ENCODE measurements at places on chromosomes 12 and 14.

- no peak for DNase-seq
Observed at GRCh38 chr12:110912263-110912662, 8.1 kb downstream of the MYL2 start.

DNA sequence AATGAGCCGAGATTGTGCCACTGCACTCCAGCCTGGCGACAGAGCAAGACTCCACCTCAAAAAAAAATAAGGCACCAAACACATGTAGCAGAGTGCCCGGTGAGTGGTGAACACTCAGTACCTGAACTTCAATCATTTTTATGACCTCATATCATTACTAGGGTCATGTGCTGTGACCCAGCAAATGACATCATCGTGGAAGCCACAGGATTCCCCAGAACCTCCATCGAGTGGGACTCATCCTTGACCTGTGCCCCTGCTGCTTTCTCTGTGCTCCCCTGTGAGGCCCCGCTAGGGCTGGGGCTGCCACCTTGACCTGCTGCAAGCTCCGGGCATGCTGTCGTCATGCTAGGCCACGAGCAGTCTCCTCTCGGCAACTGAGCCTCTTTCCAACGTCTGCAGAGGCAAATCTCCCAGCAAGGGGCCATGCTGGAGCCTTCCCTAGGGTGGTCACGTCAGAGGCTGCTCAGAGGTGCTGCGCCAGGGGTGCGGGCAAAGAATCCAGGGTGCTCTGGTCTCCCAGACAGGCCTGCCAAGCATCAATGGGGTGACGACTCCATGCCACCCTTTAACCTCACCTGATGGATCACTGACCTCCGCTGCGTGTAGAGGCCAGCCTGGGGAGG, 18.5 kb downstream of the GLTP start:
- DNase-seq = no peak

DNA sequence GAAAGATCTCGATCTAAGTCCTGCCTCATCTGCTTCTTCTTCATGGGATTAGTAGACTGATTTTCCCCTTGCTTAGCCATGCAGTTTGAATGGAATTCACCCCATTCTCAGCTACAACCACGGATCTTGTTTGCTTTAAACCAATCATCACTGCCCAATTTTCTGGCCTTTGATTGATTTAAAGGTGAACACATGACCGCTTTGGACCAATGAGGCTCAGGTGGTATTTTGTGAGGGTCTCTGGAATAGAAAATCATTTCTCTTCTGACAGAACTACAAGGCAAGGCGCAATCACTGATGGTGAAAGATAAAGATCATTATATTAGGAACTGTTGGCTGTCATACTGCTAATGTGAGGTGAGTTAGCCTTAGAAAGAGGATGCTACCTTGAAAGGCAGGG, 213.0 kb upstream of the PLEKHG7 start:
- no peak for DNase-seq

GRCh38 chr12:130916241-130916911, 37.3 kb upstream of the ADGRD1 start:
- DNase-seq = peak; percentile 43

- no peak for DNase-seq
Observed at GRCh38 chr14:75175677-75176141, 703 bp downstream of the TMED10 start.

GRCh38 chr12:2634471-2634870, 160.3 kb upstream of the FKBP4 start:
- no peak for DNase-seq

DNA sequence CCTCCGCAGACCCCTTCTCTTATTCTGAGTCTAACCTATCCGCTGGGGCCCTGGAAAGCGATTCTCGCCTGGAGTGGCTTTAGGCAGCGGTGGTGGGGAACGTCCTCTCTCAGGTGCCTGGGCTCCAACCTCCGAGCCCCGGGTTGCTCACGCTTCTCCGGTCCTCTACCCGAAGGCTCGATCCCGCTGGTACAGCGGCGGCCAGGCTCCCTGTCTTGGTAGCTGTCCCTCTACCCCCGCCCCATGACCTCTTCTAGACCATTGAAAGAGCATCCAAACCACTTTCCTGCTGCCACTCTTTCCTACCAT, 505 bp upstream of the HEBP1 start:
- peak; percentile 66 for DNase-seq

DNA sequence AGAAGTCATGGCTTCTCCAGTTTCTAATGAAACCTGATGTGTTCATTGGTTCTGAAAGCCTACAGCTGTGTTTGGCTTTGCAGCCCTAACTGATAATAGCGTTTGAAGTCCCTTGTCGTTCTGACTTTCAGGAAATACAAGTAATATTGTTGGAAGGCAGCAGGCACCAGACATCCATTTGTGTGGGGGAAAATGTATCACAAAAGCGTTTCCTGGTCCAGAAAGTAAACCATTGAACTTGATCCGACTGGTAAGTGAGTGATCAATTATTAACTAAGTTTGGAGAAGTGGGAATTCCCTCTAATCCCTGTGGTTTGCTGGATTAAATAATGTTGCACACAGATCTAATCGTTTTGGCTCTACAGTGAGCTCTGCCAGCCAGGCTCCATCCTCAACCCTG, 77.3 kb upstream of the LTA4H start:
- DNase-seq = no peak

DNA sequence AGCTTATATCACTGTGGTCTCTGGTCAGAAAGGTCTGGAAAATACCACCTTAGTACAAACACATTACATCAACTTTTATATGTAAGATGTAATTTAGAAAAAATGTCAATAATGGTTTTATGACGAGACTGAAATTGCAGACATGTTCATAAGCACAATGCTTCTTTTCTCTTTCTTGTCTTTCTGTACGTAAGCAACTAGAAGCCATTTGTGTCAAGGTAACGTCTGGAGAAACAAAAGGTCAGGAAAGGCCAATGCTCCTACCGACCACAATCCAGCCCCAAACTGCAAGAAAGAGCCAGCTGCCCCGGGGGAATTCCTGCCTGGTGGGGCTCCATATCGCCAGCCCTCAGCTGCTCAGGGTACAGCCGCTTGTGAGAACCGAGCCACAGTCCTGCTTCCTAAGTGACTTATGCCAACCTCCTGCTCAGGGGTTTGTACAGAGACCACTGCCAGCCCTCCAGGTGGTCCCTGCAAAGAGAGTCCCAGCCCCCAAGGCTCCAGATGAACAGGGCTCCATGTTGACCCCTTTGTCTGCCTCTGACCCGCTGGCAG, 6.3 kb downstream of the ZNF839 start:
- DNase-seq = no peak

DNA sequence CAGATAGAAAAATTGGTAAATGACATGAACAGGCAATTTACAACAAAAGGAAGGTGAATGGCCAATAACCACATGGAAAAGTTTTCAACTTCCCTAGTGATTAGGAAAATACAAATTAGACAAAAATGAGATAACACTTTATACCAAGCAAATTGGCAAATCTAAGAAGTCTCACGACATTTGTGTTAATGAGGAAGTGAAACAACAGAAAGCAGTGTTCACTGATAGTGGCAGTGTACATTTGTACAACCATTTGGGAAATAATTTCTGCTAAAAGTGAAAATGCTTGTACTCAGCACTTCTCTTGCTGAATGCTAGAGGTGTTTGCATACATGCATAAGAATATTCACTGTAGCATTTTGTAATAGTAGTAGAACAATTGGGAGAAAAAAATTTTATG, 126.6 kb downstream of the LLPH start:
- DNase-seq = no peak

GRCh38 chr12:66028390-66028789, 102.2 kb downstream of the LLPH start:
- DNase-seq = no peak

DNA sequence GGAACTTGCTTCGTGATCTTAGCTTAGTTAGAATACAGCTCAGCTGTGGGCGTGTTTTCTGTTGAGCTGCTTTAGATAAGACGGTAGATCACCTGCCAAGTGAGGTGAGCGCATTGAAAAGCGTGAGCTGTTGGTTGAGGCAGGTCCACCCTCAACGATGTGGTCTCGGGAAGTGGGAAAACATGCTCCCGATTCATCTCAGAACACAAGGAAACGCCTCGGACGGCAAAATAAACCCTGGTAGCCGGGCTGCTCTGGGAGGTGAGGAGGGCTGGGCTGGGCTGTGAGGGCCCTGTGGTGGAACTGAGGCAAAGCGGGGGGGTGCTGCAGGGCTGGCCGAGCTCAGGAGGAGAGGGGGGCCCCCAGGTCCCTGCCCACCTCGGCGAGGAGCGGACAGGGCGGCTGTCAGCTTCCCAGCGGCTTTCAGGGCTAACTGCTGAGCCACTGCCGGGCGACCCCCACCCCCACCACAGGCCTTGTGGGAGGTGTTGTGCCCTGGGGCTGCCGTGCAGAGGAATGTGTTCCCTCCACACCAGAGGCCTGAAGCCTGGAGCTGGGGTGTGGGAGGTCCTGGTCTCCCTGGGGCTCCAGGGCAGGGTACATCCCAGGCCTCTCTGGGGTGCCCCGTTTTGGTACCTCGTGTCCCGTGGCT, 30.7 kb downstream of the NOC4L start:
- no peak for DNase-seq

- DNase-seq = peak; percentile 83
Observed at GRCh38 chr14:100383727-100384158, 60.6 kb downstream of the SLC25A47 start.

- DNase-seq = peak; percentile 79
Observed at GRCh38 chr14:104094709-104095425, 9.4 kb downstream of the ASPG start.

- no peak for DNase-seq
Observed at GRCh38 chr14:51436630-51437029, 196.6 kb downstream of the TMX1 start.

DNA sequence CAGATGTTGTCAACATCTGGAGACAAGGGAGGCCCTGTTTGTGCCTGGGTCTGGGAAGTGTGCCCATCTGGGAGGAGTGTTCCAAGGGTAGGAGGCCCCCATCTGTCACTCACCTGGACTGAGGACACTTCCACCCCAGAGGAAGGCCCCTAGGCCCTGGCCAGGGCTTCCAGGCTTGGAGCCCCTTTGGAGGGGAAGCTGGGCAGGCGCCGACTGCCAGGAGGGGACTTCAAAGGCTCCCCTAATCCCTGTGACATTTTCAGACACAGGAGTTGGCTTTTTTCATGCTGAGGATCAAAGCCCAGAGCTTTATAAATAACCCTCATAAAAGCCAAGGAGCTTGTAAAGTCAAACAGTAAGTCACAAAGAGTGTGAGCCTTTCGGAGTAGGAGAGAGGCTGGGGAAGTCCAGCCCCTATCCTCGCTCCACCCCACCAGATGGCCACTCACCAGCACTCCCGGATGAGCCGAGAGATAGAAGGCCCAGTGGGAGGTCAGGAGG, 17.6 kb upstream of the FAM222A start:
- DNase-seq = no peak

GRCh38 chr12:19710811-19711793, 271.8 kb downstream of the AEBP2 start:
- DNase-seq = no peak

GRCh38 chr14:96030108-96030760, 8.9 kb upstream of the C14orf132 start:
- DNase-seq = no peak

DNA sequence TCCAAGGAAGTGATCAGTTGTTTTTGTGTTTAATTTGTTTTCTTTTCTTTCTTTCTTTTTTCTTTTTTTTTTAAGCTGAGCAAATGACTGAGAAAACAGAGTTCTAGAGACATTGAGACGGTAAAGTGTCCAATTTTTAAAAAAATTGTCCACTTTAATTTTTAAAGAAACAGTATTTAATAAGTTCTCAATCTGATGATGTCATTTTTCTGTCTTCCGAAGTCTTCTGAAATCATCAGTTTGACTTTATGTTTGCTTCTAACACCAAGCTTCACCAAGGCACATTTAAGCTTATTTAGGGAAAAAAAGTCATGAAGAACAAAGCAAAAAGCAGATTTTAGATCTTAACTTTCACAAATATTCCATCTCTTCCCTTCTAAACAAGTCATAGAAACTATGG, 63.4 kb upstream of the RTRAF start:
- no peak for DNase-seq

GRCh38 chr12:132121283-132121682, 22.8 kb downstream of the DDX51 start:
- DNase-seq = no peak

- DNase-seq = no peak
Observed at GRCh38 chr14:32298346-32298745, 30.8 kb upstream of the AKAP6 start.

- DNase-seq = peak; percentile 80
Observed at GRCh38 chr14:93788543-93789227, 400 bp upstream of the PRIMA1 start.

GRCh38 chr12:127542931-127543330, 724.0 kb upstream of the TMEM132C start:
- no peak for DNase-seq

DNA sequence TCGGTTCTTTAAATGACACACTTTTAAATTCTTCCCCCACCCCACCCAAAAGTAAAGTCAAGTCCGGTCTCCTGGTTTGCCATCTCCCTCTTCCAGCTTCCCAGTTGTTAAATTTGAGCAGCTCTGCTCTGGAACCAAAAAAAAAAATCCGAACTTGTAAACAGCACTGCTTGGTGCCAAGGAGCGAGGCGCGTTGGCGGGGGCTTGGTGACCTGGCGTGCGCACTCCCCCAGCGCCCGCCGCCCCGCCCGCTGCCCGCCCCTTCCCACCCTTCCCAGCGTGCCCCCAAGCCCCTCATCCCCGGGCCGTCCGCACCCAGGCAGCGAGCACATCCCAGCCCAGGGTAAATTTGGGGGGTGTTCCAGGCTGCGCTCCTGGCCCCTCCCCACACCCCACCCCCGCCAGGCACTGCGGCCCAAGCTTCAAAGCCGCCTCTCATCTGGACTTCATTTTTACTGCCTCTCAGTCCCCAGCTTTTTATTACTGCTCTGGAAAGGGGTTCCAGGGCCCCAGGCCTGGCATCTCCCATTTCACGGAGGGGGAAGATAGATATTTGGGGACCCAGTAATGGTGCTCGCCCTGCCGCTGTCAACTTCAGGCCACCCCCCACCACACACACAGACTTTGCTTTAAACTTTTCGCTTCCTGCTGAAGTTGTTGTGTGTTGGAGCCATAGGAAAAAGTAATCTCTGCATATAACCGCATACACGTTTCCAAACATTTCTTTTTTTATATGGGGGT, 11.7 kb upstream of the ITGB7 start:
- no peak for DNase-seq

- no peak for DNase-seq
Observed at GRCh38 chr14:30907659-30908057, 33.3 kb downstream of the COCH start.

- no peak for DNase-seq
Observed at GRCh38 chr12:123928274-123928865, 44.3 kb downstream of the CCDC92 start.

- peak; percentile 96 for DNase-seq
Observed at GRCh38 chr12:3872800-3873636, at the start of gene PARP11. Gene PARP11, minus strand, starts transcription at chr12:3873399. Its CDS starts 170 bp downstream, at chr12:3873229.

- no peak for DNase-seq
Observed at GRCh38 chr12:14849661-14850060, 6.3 kb upstream of the ART4 start.

All from NCI-H1694 treated with DMSO at 0.1 percent for 48 hours (cell line).